ENCODE measurements at places on chromosomes 2 and 18.

- DNase-seq = no peak
Observed at GRCh38 chr2:14137643-14138042, 494.9 kb upstream of the LRATD1 start.

- no peak for DNase-seq
Observed at GRCh38 chr18:29078273-29078672, 901.3 kb upstream of the CDH2 start.

DNA sequence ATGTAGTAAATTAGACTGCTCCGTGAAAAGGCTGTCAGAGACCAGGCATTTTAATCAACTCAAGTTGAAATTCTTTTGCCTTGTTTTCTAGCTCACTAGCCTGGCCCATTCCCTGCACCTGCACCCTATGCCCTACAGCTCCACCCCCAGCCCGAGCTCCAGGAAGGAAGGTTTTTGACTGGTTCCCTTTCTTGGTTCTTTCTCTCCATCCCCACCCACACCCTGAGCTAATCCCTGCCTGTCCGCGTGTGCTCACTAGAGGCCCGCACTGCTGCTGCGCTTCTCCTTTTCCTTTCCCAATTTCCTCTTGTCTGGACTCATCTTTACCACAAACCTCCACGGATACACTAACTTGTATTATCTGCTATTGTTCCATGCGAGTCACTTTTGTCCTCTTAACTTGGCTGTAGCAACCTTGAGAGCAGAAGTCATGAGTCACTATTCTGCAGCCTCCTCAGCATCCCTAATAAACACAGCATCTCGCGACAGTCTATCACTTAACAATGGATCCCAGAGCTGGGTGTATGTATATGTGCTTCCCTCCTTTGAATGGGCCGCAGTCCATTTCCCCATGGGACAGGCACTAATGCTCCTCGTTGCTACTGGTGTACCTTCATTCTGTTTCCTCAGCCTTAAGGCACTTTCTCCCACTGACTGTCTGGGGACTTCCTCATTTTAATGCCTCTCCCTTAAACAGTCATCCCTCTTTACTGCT, 36.5 kb downstream of the COLEC12 start:
- DNase-seq = no peak

DNA sequence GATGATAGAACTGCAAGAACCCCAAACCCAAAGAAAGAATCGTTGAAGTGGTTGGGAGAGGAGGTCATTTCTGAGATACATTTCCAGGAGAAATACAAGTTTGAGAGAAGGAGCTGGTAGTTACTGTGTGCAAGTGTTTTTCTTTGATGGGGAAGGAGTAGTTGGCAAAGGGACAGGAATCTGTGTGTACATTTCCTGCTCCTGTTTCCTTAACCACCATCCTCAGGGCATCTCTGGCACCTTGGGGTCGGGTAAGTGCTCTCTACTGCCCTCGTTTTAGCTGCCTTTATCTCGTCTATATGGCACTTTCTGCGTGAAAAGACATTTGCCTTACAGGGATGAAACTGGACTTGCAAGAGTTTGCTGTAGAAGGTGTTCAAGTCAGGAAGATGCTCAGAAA, 27.3 kb downstream of the CDC42EP3 start:
- no peak for DNase-seq

DNA sequence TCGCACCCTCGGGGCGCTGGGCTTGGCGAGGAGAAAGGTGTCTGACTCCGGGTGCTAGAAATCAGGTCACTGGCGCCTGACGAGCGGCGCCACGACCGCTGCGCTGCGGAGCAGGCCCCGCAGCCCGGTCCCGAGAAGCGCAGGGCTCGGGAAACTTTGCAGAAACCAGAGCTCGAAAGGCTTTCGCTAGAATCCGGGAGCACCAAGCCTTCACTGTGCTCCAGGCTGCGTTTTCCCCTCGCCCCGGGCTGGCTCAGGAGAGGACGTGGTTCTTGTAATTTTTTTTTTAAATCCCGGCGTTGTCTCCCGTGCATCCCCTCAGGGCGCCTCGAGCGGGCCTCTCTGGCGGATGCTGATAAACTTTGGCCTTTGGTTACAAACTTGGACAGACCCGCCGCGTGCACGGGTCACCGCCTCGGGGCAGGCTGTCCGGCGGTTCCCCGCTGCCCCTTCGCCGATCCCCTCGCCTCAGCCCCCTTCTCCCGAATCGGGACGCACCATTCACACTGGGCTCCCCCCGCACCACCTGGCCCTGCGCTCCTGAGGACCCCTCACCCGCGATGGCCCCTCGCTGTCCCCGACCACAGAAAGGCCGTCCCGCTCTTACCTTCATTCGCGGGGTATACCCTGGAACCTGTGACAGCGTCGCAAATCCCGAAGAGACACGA, 419 bp downstream of the EPHA4 start:
- DNase-seq = peak; percentile 12

- DNase-seq = no peak
Observed at GRCh38 chr18:65941482-65941881, 190.7 kb downstream of the CDH7 start.

- no peak for DNase-seq
Observed at GRCh38 chr2:230447036-230447435, 31.0 kb downstream of the SP100 start.

- no peak for DNase-seq
Observed at GRCh38 chr2:55859875-55860274, 63.7 kb downstream of the EFEMP1 start.

- DNase-seq = no peak
Observed at GRCh38 chr2:26580151-26580550, 61.0 kb downstream of the CIB4 start.

DNA sequence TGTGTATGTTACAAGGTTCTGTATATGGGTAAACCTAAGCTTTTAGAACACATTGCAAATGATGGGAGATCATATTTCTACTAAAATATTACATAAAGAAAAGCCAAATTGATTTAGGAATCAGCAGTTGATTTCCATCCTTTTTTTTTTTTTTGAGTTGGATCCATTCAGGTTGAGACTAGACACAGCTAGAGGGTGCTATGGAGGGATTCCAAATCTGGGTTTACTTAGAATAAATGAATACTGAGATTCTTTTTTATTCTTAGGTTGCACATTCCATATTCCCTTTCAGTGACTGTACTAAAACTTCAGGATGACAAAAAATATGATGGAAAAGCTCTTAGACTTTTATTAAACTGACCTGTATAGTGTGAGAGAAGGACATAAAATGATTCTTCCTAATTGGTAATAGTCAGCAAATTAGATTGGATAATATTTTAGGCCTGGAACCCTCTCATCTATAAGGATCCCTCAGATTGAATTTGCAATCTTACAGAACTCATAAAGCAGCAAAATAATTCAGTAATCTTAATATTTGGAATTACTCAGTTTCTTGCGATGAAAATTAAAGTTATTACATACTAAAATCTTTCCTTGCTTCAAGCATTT, 183.3 kb upstream of the SESTD1 start:
- DNase-seq = no peak

GRCh38 chr18:7452331-7452730, 114.8 kb upstream of the PTPRM start:
- no peak for DNase-seq

DNA sequence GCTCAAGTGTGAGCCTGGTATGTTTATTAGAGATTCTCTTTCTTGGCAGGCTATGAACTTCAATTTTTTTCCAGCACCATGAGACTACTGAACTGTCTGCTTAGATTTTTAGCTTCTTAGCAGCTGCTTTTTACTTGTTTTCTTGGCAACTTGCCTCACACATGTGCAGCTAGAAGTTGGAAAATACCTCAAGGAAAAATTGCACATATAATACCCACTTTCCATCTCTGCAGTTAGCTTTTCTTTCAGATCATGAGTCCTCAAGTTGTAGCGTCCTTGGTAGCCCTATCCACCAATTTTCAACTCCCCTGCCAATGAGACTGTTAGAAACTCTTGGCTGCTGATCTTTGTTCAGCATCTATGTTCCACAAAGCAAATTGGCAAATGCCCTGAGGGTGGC, 302.1 kb downstream of the HRH4 start:
- DNase-seq = no peak

- no peak for DNase-seq
Observed at GRCh38 chr2:75752828-75753227, 42.1 kb upstream of the GCFC2 start.

GRCh38 chr2:203562268-203562667, 27.2 kb upstream of the RAPH1 start:
- DNase-seq = no peak

DNA sequence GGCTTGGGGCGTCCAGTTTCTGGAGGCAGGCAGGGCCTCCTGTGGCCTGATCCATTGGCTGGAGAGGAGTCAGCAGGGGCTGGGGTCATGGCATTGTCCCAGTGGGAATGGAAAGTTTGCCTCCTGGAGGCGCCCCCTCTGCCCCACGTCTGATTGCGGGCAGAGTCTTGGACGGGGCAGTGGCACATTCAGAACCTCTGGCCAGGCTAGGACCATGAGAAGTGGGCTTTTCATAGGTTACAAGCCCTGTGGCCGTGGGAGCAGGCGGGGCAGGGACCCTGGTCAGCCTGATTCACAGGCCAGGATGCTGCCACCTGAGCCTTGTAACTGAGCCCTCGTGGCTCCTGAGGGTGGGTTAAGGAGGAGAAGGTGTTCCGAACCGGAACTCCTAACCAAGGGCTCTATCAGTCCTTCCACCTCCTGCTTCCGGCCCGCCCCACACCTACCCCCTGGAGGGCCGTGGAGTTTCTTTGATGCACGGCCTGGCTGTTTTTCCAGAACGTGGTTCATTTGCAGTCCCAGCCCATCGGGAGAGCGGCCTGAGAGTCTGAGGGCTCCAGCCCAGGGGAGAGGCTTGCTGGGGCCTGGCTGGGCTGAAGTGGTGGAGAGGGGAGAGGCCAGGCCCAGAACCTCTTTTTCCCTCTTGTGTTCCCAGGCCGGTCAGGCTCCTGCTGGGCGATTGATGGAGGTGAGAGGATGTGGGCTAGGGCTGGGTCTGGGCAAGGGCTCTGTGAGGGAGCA, 43.9 kb upstream of the PLB1 start:
- no peak for DNase-seq

GRCh38 chr2:71102981-71103681, 26.9 kb downstream of the MCEE start:
- DNase-seq = no peak

DNA sequence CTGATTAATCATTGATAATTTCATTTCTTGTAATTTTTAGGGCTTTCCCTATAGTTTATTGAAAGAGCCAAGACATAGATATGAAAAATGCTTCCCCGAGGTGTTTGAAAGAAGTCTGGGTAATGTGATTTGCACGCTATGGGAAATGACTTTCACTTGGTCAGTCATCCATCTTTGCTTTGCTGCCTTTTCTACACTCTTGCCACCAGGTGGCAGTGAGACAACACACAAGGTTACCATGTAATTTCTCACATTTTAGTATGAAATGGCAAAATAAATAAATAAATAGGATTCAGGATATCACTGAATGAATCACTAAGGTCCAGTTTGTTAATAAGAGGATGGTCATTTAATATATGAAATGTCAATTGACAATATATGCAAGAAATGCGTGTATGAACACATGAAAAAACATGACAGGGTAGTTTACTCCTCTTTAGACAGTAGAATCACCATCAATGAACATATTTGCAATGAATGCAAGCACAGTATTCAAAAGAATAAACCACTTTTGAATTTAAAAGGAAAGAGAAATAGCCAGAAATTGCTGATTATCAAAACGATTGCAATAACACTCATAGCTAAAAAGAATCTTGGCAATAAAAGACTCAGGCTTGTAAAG, 52.2 kb upstream of the KCNH7 start:
- DNase-seq = no peak

- DNase-seq = no peak
Observed at GRCh38 chr2:149849136-149849535, 261.6 kb upstream of the MMADHC start.

DNA sequence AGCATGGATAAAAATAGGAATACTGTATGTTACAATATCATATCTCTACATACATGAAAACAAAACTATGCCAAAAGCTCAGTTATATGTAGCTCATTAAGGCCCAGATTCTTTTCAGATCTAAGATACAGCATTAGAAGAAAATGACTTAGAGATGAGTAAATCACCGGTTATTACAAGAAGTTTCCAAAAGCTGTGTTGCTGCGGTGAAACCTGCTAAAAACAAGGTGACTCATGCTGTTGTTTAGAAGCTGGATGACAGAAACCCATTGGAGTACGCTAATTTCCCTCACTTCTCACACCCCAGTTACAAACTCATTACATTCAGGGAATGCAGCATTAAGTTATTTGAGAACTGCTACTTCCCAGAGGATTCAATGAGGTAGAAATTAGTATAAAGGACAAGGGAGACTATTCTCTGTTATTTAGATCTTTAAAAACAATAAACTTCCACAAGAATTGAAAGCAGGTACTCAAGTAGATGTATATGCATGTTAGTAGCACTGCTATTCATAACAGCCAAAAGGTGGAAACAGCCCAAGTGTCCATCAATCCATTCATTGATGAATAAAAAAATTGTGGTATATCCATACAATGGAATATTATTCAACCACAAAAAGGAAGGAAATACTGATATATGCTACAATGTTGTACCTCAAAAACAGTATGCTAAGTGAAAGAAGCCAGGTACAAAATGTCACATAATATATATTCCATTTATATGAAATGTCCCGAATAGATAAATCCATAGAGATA, 32.6 kb downstream of the RBKS start:
- no peak for DNase-seq

Data from stimulated activated CD4-positive, alpha-beta T cell treated with anti-CD3 and anti-CD28 coated beads, Interleukin-15, amount 100 ng/mL, for 1 hour (primary cell).